Hematopoietic multipotent progenitor cell treated with erythropoietin and hydrocortisone succinate and interleukin-3 and kit ligand, for 4 days (in vitro differentiated cells): ENCODE measurements at places on chromosomes 7 and 10.

DNA sequence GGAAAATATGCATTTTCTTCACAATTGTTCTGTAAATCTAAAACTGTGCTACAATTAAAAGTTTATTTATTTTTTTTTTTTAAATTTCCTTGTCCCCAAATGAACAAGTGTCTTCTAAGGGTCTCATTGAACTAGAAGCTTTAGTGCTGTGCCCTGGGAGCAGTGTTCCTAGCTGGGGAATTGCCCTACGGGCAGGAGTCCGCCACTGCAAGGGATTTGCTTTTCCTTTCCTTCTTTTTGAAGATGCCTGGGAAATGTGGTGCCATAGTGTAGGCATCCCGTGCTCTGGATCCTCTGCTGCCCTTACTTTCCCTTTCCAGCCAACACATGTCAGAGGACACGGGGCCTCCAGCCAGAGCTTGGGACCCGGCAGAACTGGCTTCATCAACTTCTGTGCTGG lies 177.1 kb upstream of the CTBP2 start:
- DNase-seq, result no peak

- no peak for DNase-seq
Observed at GRCh38 chr7:101945034-101945758, 127.8 kb downstream of the CUX1 start.

GRCh38 chr7:41446606-41447449 lies 256.1 kb downstream of the INHBA start:
- DNase-seq, result no peak

- peak; percentile 85 for DNase-seq
Observed at GRCh38 chr10:26479766-26480492, 41.8 kb downstream of the APBB1IP start.

DNA sequence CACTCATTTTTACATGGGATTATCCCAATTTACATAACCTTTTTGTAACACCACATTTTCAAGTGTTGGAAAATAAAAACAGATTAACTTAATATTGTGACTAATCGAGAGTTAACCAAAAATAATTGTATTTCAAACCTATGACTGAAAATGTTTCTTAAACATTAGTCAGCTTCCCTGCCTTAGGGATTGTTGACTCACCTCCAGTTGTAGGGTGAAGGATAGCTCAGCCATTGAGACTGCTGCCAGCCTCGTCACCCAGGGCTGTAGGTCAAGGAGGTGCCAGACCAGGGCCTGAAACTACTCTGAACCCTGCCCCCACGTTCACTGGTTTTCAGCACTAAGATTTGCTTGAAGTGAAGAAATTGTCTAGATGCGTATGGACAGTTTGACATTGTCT lies 351.2 kb downstream of the GFRA1 start:
- DNase-seq, result no peak

- no peak for DNase-seq
Observed at GRCh38 chr10:24343686-24344085, 134.7 kb downstream of the KIAA1217 start.

DNA sequence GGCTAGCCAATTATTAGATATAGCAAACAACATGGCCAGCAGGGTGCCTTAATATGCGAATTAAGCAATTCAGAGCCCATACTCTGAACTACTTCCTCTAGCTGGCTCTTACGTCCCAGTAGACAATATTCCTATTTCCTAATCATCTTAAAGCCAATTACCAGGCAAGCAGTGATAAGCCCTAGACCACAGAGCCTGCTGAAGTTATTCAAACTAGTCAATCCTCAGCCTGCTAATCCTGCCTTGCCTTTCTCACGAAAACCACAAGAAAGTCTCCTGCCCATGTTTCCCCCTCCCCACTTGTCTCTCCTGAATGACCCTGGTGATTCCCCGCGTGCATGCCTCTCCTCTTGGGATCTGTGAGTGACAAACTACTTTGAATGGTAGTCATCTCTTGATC lies 86.8 kb upstream of the CACNA2D1 start:
- peak; percentile 7 for DNase-seq

GRCh38 chr7:107253599-107253998 lies 84.8 kb downstream of the HBP1 start:
- no peak for DNase-seq
